T-helper 17 cell (primary cell): ENCODE measurements at places on chromosomes 3 and 15.

DNA sequence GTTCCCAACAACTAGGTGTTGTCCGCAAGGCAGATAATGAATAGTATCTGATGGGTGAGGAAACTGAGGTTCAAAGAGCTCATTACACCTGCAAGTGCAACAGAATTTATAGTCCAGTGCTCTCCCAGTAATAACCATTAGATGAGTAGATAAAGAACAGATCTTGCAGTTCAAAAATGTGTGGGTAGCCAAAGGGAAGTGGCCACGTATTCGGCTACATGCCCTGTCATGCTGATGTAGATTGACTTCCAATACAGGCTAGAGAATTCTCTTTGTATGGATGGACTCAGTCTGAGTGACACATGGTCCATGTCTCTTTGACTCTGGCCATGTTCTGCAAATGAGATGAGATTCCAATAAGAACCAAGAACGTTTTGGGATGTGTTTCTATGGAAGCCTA lies 187.9 kb upstream of the LPP start:
- DNase-seq: no peak
- H3K27ac ChIP-seq: no peak overlapping the region
- H3K36me3 ChIP-seq: no peaks in the 10 kb centered on the region

GRCh38 chr3:64616953-64617352 lies 70.8 kb downstream of the ADAMTS9 start:
- H3K4me1 ChIP-seq: no peaks in the 10 kb centered on the region
- H3K27me3 ChIP-seq: no peaks in the 10 kb centered on the region
- no peak for DNase-seq
- no peaks in the 10 kb centered on the region for H3K36me3 ChIP-seq
- no peak overlapping the region for H3K27ac ChIP-seq
- H3K4me3 ChIP-seq: no peak overlapping the region

GRCh38 chr15:83061680-83062079 lies 5.4 kb downstream of the BTBD1 start:
- no peak overlapping the region for H3K27ac ChIP-seq
- no peaks in the 10 kb centered on the region for H3K27me3 ChIP-seq
- H3K4me3 ChIP-seq: no peak overlapping the region
- no peak for DNase-seq
- peaks cover 29% of the 10 kb centered on the region for H3K4me1 ChIP-seq

DNA sequence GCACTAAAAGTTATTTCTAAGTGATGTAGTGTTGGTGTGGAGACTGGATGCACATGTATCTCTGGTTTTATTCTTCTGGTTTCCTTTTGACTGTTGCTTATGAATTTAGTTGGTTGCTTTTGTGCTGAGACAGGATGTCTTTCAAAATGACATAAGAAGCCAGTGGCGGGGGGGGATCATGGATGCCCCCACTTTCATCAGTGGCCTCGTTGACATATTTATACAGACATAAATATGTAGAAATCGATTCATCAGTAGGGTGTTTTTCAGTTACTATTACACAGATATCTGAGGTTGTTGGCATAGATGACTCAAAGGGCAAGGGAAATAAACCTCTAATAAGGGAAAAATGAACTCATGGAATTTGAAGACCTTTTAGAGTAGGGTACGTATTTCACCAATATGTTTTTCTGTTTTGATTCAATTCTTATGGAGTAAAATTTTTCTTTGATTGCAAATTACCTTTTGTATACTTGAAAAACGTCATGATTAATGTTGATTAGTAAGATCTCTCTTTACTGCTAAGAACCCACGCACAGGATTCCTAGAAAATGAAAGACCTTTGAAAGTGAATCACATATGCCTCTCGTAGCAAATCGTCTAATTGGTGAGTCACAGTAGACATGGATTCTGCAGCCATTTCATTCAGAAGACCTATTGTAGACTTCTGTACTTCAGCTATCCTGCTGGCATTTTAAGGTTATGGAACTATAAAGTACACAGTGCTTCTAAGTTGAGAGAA lies 97.4 kb upstream of the RBMS3 start:
- H3K4me1 ChIP-seq: no peaks in the 10 kb centered on the region
- DNase-seq: no peak
- no peak overlapping the region for H3K27ac ChIP-seq
- H3K4me3 ChIP-seq: no peak overlapping the region
- H3K36me3 ChIP-seq: no peaks in the 10 kb centered on the region

- DNase-seq: no peak
- H3K4me1 ChIP-seq: peaks cover 39% of the 10 kb centered on the region
- H3K27ac ChIP-seq: peak overlapping the region; percentile 45
- no peak overlapping the region for H3K4me3 ChIP-seq
- H3K36me3 ChIP-seq: peaks cover 10% of the 10 kb centered on the region
These were observed 430.6 kb downstream of the FOXP1 start for GRCh38 chr3:71152892-71153265.

DNA sequence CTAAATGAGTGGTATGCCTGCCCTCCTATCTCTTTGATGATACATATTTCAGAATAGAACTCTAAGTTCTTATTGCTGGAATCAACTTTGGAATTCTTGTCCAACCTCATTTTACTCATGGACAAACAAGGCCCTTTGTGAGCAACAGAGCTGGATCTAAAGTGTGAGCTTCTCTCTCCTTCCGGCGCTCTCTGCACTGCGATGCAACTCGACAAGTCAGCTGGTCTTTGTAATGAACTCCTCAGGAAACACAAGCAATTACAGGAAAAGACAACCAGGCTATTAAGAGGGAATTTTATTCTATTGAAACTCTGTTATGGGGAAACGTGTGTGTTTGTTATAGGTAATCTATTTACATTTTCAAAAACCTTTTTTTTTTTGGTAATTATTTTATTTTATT lies 20.3 kb upstream of the NRROS start:
- peaks cover 17% of the 10 kb centered on the region for H3K4me1 ChIP-seq
- H3K36me3 ChIP-seq: no peaks in the 10 kb centered on the region
- no peak overlapping the region for H3K27ac ChIP-seq
- DNase-seq: no peak
- no peaks in the 10 kb centered on the region for H3K27me3 ChIP-seq
- H3K4me3 ChIP-seq: no peak overlapping the region

- no peak overlapping the region for H3K27ac ChIP-seq
- H3K4me3 ChIP-seq: no peak overlapping the region
- no peak for DNase-seq
- H3K36me3 ChIP-seq: no peaks in the 10 kb centered on the region
- H3K4me1 ChIP-seq: peaks cover 2% of the 10 kb centered on the region
- peaks cover 23% of the 10 kb centered on the region for H3K27me3 ChIP-seq
These were observed 178.1 kb upstream of the KBTBD8 start for GRCh38 chr3:66819993-66820501.

DNA sequence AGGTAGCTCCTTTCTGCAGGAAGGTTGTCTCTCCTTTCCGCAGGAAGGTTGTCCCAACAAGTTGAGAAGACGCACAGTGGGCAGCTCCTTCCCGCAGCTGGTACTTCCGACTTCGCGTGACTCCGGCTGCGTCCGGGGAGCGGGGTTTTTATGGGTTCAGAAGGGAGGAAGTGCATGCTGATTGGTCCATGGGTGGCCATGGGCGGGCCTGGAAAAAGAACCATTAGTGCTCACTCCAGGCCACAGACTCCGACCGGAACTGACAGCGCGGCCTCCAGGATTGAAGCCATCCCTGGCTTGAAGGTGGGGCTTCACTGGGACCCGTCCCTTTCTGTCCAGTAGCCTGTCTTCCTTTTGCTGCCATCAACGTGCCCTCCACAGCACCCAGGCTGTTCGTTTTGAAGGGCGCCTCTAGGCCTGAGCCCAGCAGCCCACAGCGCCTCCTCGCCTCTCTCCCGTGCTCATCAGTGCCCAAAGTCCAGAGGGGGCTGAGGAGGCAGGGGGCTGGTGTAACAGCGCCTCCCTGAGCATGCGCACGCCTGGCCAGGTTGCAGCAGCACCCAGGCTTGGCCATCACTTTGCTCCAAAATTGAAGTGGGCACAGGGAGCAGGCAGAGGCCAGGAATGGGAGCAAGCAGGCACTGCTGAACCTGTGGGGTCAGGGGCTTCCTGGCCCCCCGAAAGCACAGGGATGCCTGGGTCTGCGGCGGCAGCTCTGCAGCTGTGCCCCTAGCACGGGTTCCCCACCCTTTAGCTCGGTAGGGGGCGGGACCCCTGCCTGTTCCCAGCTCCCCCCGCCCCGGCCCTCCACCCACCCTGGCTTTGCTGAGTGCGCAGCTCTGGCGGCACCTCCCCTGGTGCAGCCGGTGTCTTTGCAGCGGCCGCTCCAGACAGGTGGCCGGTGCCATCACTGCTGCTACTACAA lies 330.6 kb upstream of the MCTP2 start:
- no peak overlapping the region for H3K27ac ChIP-seq
- H3K4me1 ChIP-seq: peaks cover 2% of the 10 kb centered on the region
- no peak overlapping the region for H3K4me3 ChIP-seq
- no peak for DNase-seq
- no peaks in the 10 kb centered on the region for H3K36me3 ChIP-seq

DNA sequence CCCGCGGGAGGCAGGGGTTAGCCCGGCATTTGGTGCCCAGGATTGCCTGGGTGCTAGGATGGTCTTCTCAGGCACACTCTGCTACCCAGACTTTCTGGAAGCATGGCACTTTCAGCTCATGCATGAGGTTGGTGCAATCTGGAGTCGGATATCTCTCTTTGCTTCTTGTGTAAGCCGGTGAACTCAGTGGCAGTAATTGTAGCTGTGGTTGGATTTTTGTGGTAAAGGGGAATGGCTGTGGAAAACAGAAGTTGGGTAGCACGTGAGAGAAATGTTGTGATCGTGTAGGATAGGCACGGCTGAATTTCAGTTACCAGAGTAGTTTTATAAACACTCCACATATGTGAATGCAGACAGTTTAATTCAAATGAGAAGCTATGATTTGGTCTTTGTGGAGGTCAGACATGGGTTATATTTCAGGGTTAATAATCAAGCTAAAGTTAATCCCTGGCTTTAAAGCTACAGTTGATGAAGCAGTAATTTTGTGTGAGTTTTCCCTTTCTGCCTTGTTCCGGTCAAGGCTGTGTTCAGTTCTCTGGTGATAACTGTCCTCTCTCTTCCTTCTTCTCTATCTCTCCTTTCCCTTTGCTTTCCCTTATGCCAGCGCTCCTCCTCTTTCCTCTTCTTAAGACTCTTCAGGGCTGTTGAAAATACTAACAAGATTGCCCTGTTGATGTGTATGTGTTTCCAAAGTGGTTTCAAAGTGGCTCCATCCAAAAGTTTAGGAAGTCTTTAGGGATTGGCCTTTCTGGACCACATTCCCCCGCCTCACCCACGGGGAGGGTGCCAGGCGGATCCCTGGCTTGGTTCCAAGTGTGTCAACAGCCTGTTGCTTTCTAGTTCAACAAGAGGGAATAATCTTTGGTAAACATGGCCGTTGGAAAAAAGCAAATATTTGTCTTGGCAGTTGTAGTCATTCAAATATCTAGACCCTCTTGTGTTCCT lies 404.6 kb upstream of the C2CD4B start:
- H3K27me3 ChIP-seq: peaks cover 62% of the 10 kb centered on the region
- H3K27ac ChIP-seq: no peak overlapping the region
- peaks cover 6% of the 10 kb centered on the region for H3K36me3 ChIP-seq

DNA sequence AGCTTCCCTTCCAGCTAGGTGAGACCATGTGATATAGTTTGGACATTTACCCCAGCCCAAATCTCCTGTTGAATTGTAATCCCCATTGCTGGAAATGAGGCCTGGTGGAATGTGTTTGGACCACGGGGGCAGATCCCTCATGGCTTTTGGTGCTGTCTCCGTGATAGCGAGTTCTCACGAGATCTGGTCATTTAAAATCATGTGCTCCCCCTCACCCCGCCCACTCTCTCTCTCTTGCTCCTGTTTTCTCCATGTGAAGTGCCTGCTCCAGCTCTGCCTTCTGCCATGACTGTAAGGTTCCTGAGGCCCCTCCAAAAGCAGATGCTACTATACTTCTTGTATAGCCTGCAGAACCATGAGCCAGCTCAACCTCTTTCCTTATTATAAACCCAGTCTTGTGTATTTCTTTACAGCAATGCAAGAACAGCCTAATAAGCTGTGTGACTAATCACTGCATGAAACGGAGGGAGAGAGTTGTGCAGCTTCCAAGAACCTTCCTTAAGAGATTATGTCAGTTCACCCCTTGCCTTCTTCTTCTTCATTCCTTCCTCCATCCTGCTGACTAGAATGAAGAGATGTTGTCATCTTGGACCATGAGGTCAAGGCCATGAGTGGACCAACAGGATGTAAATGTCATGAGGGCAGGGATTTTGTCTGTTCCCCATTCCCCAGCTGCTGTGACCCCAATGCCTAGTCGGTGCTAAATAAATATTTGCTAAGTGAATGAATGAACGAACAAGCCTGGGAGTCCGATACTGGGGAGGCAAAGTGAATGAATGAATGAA lies 91.0 kb downstream of the CPN2 start:
- H3K36me3 ChIP-seq: no peaks in the 10 kb centered on the region
- H3K4me3 ChIP-seq: no peak overlapping the region
- peaks cover 13% of the 10 kb centered on the region for H3K4me1 ChIP-seq
- H3K27ac ChIP-seq: no peak overlapping the region
- DNase-seq: no peak

GRCh38 chr15:94110476-94111130 lies 120.8 kb upstream of the MCTP2 start:
- H3K4me3 ChIP-seq: no peak overlapping the region
- no peak overlapping the region for H3K27ac ChIP-seq
- no peak for DNase-seq
- peaks cover 6% of the 10 kb centered on the region for H3K36me3 ChIP-seq
- peaks cover 64% of the 10 kb centered on the region for H3K27me3 ChIP-seq

DNA sequence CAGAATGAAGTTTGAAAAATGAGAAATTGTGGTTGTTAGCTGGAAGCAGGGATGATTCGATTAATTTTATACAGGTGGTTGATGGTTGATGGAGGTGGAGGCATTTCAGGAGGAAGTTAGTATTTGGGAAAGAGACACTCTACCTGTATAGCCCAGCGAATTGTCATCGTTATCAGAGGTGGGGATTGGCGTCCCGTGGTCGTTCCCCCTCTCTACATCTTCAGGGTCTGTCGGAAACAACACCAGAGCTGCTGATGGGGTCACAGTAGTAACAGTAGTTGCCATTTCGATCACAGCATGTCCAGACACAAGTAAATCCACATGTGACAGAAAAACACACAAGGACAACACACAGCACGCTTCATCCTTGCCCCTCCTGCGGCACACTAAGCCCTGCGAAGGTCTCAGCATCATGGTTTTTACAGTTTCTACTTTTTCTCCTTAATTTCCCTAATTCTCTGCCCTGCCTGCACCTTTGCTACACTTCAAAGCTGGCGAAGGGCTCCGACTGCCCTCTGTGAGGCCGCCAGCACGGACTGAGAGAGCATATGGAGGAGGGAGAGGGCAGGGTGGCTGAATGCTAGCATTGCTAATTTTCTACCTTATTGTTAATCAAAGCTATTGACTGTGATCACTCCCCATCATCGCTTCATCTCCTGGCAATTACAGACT lies 642.3 kb downstream of the ROBO1 start:
- no peak overlapping the region for H3K27ac ChIP-seq
- no peaks in the 10 kb centered on the region for H3K27me3 ChIP-seq
- H3K36me3 ChIP-seq: no peaks in the 10 kb centered on the region
- no peak overlapping the region for H3K4me3 ChIP-seq
- DNase-seq: no peak

- DNase-seq: no peak
- peaks cover 66% of the 10 kb centered on the region for H3K27me3 ChIP-seq
- peaks cover 11% of the 10 kb centered on the region for H3K36me3 ChIP-seq
- peaks cover 8% of the 10 kb centered on the region for H3K4me1 ChIP-seq
- no peak overlapping the region for H3K27ac ChIP-seq
- no peak overlapping the region for H3K4me3 ChIP-seq
These were observed 50.2 kb downstream of the CDCP1 start for GRCh38 chr3:45095916-45096526.
